ENCODE measurements at places on chromosomes 6 and 20.

- no peak for DNase-seq
Measured at GRCh38 chr20:8344631-8345030, 212.6 kb downstream of the PLCB1 start.

- DNase-seq, result no peak
Measured at GRCh38 chr20:21189761-21190523, 64.1 kb downstream of the KIZ start.

DNA sequence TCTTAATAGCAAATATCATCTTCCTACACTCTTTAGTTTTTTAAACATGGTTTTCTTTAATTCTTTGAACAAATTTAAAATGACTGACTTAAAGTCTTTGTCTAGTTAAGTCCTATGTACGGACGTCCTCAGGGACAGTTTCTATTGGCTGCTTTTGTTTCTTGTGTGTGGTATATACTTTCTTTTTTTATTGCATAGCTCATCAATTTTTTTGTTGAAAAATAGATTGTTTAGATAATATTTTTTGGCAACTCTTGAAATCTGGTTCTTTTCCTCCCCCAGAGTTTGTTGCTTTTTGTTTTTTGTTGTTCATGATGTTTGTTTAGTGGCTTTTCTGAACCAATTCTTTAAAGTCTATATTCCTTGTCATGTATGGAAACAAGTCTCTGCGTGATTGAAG lies 479.8 kb downstream of the PREX1 start:
- no peak for DNase-seq

DNA sequence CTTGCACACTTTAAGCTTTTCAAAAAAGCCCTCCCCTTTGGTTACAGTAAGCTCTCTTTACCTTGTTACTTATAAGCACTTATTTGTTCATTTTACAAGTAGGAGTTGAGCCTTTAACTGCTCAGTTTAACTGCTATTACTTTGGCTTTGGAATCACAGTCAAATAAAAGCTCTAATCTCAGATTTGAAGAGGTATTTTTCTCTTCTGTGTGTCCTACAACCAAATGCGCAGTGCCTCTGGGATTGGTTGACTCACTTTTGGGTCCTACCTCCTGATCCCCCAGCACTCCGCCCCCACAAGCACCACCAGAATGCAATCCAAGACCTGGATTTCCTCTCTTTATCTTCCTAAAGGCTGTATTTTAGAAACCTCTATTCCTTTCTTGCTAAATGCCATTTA lies 2.5 kb downstream of the NCOA7 start:
- no peak for DNase-seq

DNA sequence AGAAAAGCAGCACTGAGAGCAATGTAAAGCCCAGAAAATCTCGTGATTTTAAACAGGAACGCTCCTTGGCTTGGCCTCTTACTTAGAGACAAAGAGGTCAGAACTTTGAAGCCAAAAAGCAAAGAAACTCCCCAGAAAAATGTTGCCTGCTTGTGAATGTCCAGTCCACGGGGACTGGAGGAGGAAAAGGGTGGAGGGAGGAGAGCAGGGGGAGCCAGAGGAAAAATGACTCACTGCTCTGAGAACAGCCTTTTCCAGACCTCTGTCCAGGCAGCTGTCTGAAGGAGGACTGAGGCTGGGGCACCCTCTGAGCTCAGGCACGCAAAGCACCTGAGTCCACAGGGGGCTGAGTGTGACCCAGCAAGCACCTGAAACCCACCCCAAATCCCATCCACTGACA lies 64.7 kb downstream of the TRAM2 start:
- no peak for DNase-seq

DNA sequence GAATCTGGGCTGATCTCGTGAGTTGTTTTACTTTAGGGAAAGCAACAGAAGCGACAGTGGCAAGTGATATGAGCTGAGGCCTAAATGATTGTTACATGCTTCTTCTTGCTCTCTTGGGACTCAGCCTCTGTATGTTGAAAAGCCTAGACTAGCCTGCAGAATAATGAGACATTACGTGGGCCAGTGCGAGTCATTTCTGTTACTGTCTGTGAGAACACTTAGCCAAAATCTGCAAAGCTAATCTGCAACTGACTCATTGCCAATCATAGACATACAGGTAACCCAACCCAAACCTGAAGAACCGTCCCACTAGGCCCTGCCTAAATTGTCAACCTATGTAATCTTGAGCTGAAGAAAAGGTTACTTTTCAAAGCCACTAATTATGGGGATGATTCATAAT lies 77.4 kb upstream of the F13A1 start:
- DNase-seq, result no peak

DNA sequence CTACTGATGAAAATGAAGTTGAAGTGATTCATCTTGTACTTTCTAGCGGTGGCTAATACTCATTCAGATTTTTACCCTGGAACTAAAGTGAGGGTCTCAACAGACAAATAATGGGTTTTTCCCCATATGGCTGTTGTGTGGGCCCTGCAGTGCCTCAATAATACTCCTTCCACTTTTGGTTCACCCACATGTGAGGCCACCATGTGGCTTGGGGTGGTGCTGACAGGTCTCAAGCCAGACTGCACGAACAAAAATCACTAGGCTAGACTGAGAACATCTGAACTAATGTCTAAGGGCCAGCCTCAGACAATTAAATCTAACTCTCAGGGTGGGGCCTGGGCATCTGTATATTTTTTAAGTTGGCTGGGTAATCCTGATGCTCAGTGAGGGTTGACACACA lies 7.9 kb upstream of the COL12A1 start:
- DNase-seq, result no peak

GRCh38 chr20:40191573-40191972 lies 497.5 kb downstream of the MAFB start:
- DNase-seq, result no peak

DNA sequence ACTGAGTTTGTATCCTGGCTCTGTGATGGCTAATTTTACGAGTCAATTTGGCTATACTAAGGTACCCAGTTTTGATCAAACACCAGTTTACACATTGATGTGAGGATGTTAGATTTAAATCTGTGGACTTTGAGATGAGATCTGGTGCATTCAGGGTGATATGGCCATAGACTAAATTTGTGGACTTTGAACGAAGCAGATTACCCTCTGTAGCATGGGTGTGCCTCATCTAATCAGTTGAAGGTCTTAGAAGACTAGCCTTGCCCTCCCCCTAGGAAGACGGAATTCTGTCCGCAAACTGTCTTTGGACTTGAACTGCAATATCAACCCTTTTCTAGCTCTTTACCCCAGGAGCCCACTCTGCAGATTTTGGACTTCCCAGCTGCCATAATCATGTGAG lies 547.8 kb upstream of the CITED2 start:
- DNase-seq, result no peak

GRCh38 chr20:34164381-34164984 lies 52.4 kb upstream of the EIF2S2 start:
- DNase-seq, result no peak

DNA sequence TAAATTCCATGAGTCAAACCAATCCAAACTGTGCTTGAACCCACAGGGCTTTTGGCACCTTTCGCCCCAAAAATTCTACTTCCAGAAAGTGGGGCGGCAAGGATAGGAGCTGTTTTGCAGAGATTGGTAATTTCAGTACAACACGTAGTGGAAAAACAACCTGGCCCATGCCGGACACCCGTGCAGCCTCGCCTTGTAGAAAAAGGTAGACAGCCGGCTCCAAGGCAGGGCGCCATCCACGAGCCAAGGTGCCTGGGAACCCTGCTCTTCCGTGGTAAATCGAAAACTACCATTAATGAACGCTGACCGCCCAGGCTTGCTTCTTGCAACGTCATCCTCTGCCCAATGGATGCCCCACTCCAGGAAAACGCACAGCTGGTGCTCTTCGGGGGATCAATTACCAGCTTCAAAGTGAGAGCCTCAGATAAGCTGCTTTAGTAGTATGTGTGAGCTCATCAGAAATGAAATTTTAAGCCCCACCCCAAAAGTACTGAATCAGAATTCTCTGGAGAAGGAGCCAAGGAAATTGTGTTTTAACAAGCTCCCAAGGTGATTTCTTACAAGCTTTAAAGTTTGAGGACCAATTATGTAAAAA lies 1.8 kb downstream of the OOEP start:
- DNase-seq, result no peak

DNA sequence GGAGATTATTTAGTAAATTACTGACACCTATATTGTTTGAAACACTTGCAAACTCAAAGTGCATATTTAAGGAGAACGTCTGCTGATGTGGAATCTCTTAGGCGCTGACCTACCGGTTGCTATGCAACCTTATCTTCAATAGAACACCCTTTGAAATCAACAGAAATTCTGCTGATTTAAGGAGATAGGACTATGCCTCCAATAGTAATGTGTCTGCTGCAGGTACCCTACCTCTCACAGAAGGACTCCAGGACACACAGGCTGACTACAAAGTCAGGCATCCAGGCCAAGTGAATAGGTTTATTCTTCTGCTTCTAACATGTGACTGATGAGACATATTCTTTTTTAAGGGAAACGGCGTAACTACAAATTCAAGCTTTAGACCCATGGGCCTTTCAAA lies 311.7 kb downstream of the CBLN4 start:
- no peak for DNase-seq

GRCh38 chr20:22586645-22587310 lies 2.4 kb upstream of the FOXA2 start:
- DNase-seq, result no peak

GRCh38 chr20:19625426-19625825 lies 132.6 kb upstream of the RIN2 start:
- DNase-seq, result no peak

DNA sequence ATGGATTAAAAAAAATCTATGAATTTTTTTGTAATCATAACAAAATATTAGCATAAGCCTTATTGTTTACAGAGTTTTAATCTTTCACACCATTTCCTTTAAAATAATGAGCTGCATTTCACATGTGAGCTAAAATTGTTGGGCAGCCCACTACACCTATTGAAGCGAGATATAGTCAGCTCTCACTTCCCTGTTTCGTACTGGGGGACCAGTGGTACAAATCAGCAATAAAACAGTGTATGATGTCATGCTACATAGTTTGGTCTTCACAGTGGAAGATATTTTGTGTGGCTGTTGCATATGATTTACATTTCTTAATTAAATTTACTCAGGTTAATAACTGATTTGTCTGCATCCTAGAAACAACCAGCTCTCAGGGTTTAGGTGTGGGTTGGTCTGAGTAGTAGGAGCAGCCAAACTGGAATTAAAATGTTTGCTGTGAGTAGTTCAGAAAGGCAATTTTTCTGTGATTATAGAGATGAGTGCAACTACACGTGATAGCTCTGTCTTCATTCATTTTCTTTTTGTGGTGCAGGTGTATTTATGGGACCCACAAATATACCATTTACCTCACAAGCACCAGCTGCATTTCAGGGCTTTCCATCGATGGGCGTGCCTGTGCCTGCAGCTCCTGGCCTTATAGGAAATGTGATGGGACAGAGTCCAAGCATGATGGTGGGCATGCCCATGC lies 99.3 kb downstream of the B3GAT2 start:
- no peak for DNase-seq

DNA sequence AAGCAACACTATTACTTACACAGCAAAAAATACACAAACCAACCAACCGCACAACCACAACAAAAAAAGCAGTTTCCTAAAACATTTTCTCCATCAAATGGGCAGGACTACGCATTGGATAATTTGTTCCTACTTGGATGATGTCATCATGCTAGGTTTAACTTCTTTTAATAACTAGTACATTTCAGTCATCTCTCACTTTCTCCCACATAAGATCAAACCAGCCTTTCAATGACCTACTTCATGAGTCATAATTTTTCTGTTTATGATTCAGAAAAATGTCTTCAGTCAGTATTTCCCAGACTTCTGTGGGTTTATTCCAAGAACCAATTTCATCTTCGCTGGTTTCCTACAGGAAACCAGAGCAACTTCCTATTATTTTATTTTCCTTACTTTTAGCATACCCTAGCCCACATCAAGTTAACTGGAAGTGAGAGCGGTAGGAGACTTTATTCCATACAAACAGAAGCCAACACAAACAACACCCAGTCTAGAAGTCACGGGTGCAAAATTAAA lies 134.2 kb downstream of the GMDS start:
- peak; percentile 9 for DNase-seq

DNA sequence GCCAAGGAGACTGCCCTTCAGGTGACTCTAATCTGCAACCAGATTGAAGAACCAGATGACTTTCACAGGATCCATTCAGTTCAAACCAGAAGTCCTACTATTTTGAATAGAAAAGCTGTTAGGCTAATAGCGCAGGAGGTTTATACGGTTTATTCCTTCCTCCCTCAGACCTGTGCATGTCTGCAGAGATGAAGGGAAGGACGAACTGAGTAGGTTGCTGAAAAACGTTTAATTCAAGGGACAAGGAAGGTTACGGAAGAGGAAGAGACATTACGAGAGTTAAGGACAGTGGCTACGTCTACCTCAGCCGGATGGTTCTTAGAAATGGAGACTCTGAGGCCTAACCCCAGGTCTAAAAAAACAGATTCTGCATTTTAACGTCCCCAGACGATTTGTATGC lies 978 bp downstream of the AURKA start:
- no peak for DNase-seq

- no peak for DNase-seq
Measured at GRCh38 chr6:15359335-15359862, 113.5 kb downstream of the JARID2 start.

DNA sequence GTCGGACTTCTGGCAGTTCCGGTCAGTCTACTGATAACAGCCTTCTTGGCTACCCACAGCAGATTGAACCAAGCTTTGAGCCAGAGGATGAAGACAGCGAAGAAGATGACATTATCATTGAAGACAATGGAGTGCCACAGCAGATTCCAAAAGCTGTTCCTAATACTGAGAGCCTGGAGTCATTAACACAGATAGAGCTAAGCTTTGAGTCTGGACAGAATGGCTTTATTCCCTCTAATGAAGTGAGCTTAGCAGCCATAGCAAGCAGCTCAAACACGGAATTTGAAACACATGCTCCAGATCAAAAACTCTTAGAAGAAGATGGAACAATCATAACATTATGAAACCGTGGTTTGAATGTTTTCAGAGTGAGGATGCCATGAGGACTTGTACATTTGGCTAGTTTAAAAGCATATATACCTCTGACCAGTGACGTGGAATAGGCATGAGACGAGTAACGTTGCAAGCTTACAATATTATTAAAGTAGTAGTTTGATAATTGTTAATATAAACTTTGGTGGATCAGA lies 18.8 kb downstream of the PARD6B start:
- DNase-seq, result no peak
